HFFc6 (cell line): ENCODE measurements at places on chromosomes 4 and X. TPM values are rescaled to one million over a fixed set of nuclear protein-coding genes. Genes with fewer than 3 reads are reported as not detected.

The MRPS18C gene
- total RNA-seq = 47.2 to 58.6 TPM (median 54.6 TPM) in 3 replicates

The CXCL10 gene
- not detected in 2 replicates for total RNA-seq

The INTU gene
- total RNA-seq = 4.7 to 6.2 TPM (median 5.2 TPM) in 3 replicates

The LARP1B gene
- 9.8 to 12.3 TPM (median 11.2 TPM) in 3 replicates for total RNA-seq

The SASH3 gene
- total RNA-seq = not detected in 3 replicates

The TMEM35A gene
- total RNA-seq = 2.5 to 4.5 TPM (median 3.3 TPM) in 3 replicates

The NR3C2 gene
- 0.09 and 0.13 TPM in 2 replicates for total RNA-seq

DNA sequence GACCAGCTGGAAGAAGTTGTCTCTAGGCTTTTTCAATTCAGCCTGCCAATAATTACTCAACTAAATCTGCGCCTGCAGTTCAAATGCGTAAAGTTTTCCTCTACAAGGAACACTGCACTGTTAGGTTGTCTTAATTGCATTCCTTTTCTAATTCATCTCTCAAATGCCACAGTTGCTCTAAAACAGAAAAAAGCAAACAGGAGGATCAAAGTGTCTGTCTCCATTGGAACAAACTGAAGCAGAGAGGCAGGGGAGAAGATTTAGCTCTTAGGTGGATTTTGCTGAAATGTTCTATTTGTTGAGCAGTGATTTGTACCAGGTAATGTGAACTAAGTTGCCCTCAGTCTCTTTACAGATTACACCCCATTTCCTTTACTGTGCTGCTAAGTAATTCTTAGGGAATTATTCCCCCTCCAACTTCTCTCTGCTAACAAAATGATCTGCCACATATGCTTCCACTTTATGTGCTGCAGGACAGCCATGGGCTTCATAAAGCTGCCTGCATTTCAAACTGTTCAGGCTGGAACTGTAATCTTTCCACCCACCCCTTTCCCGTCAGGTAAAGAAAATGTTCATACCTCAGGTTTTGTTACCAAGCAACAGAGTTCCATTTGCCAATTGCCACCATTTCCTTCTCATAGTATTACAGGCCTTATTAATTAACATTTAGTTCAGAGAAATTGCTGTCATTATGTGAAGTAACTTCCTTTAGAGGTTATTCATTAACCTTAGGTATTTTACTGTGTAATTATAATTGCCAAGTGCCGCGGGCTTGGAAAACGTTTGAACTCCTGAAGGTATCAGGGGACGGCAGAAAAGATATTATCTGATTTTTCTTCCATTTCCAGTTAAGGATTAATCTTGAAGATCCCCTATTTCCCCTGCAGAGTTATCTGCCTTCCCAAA is 149.3 kb downstream of the SPRY1 start:
- H3K4me3 ChIP-seq = no peak overlapping the region
- peaks cover 6% of the 10 kb centered on the region for H3K27me3 ChIP-seq
- DNase-seq = no peak
- no peaks in the 10 kb centered on the region for H3K36me3 ChIP-seq
- H3K27ac ChIP-seq = no peak overlapping the region

- H3K27ac ChIP-seq = no peak overlapping the region
- H3K4me1 ChIP-seq = no peaks in the 10 kb centered on the region
- H3K27me3 ChIP-seq = no peaks in the 10 kb centered on the region
- no peaks in the 10 kb centered on the region for H3K36me3 ChIP-seq
Observed at GRCh38 chr4:42917296-42917695, 24.8 kb downstream of the GRXCR1 start.

DNA sequence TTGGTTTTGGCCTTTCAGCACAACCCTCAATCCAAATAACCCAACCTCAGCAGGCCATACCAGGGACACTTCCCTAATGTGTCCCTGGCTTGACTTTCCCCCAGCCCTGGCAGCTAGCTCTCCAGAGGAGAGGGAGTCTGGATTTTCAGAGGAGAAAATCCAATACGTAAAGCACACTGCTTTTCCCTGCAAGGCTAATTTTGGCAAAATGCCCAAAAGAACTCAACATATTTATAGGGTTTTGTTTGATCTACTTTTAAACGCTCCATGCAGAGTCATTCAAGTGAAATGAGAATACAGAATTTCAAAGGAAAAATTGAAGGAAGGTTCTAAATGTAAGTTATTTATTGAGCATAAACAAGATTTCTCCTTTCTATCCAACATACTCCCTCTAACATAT is 167.2 kb downstream of the SH3KBP1 start:
- no peaks in the 10 kb centered on the region for H3K36me3 ChIP-seq
- H3K4me3 ChIP-seq = no peak overlapping the region
- no peak for DNase-seq
- H3K4me1 ChIP-seq = peaks cover 17% of the 10 kb centered on the region
- H3K27ac ChIP-seq = no peak overlapping the region

GRCh38 chr4:107578321-107578720 is 141.7 kb downstream of the PAPSS1 start:
- no peak overlapping the region for H3K4me3 ChIP-seq
- peaks cover 16% of the 10 kb centered on the region for H3K4me1 ChIP-seq
- peak; percentile 21 for DNase-seq
- H3K27me3 ChIP-seq = peaks cover 4% of the 10 kb centered on the region; the same call in 1 of the 2 replicates

GRCh38 chr4:108484187-108484586 is 136.2 kb upstream of the RPL34 start:
- no peak for DNase-seq
- no peaks in the 10 kb centered on the region; the same call in 1 of the 2 replicates for H3K4me1 ChIP-seq
- no peaks in the 10 kb centered on the region for H3K36me3 ChIP-seq
- no peak overlapping the region for H3K27ac ChIP-seq
- H3K27me3 ChIP-seq = peaks cover 6% of the 10 kb centered on the region

DNA sequence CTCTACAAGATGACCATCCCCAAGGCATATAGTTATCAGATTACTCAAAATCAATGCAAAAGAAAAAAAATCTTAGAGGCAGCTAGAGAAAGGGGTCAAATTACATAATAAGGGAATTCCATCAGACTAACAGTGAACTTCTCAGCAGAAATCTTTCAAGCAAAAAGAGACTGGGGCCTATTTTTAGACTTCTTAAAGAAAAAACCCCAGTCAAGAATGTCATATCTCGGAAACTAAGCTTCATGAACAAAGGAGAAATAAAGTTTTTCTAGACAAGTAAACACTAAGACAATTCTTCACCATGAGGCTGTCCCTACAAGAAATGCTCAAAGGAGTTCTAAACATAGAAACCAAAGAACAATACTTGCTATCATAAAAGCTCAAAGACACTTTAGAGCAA is 51.7 kb downstream of the RAB28 start:
- DNase-seq = no peak
- H3K4me1 ChIP-seq = peaks cover 37% of the 10 kb centered on the region
- H3K36me3 ChIP-seq = peaks cover 13% of the 10 kb centered on the region
- no peak overlapping the region for H3K4me3 ChIP-seq
- no peaks in the 10 kb centered on the region for H3K27me3 ChIP-seq
- no peak overlapping the region for H3K27ac ChIP-seq

GRCh38 chr4:52641854-52642563 is 17.1 kb downstream of the USP46 start:
- no peaks in the 10 kb centered on the region for H3K36me3 ChIP-seq
- peak overlapping the region; percentile 63; the same call in 1 of the 2 replicates for H3K27ac ChIP-seq
- peaks cover 33% of the 10 kb centered on the region for H3K4me1 ChIP-seq
- no peaks in the 10 kb centered on the region for H3K27me3 ChIP-seq
- H3K4me3 ChIP-seq = no peak overlapping the region; the same call in 1 of the 2 replicates
- peak; percentile 47 for DNase-seq

- no peak overlapping the region for H3K4me3 ChIP-seq
- H3K27ac ChIP-seq = no peak overlapping the region
- H3K36me3 ChIP-seq = no peaks in the 10 kb centered on the region
- H3K4me1 ChIP-seq = no peaks in the 10 kb centered on the region
Observed at GRCh38 chrX:142186103-142186502, 19.0 kb downstream of the MAGEC2 start.

DNA sequence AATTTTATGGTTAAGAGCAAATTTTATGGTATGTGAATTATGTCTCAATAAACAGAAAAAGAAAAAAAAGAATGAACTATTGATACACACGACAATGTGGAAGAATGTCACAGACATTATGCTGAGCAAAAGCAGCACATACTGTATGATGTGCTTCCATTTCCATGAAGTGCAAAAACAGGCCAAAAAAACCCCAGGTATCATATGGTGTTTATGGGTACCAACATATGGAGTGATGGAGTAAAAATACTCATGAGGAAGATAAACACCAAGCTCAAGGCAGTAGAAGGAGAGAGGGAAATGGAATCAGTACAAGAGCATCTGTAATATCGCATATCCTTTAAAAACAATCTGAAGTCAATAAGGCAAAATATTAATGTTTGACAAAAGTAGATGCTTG is 4.2 kb upstream of the GATA1 start:
- H3K4me1 ChIP-seq = no peaks in the 10 kb centered on the region
- H3K4me3 ChIP-seq = no peak overlapping the region
- no peak overlapping the region for H3K27ac ChIP-seq
- DNase-seq = no peak
- H3K36me3 ChIP-seq = no peaks in the 10 kb centered on the region
- H3K27me3 ChIP-seq = peaks cover 7% of the 10 kb centered on the region

DNA sequence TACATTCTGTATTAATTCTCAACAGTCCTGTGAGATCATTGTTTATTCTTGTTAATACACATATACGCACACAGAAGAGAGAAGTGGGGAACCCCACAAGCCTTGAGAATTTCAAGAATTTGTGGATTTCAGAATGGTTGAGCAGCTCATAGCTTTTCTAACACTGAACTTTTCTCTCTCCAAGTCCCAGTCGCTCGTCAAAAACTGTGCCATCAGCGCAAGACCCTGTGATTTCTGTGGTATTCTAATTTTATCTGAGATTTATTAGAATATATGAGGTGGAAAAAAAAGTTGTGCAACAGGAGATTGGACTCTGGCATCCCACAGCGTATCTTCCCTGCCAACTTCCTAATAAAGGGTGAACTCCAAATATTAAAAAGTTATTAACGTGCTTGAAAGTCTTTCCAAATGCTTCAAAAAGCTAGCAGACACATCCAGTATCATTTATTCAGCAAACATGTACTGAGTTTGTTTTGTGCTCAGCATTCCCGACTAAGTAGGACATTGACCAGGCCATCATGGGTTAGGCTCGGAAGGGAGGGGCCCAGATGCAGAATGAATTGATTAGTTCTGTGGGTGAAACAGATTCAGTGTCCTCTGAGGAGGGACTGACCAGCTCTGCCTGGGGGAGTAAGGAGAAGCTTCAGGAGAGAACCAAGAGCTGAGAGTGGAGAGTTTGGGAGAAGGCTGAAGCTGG is 165.6 kb downstream of the CBR4 start:
- H3K4me1 ChIP-seq = peaks cover 88% of the 10 kb centered on the region
- H3K4me3 ChIP-seq = peak overlapping the region; percentile 12
- H3K27me3 ChIP-seq = no peaks in the 10 kb centered on the region
- peak; percentile 23 for DNase-seq
- peak overlapping the region; percentile 37 for H3K27ac ChIP-seq

GRCh38 chr4:38101563-38101962 is 141.4 kb downstream of the PTTG2 start:
- no peaks in the 10 kb centered on the region; the same call in none of the 2 replicates for H3K27me3 ChIP-seq
- DNase-seq = peak; percentile 96
- H3K4me1 ChIP-seq = peaks cover 72% of the 10 kb centered on the region

- DNase-seq = no peak
- H3K36me3 ChIP-seq = peaks cover 5% of the 10 kb centered on the region; the same call in 1 of the 2 replicates
- H3K4me3 ChIP-seq = no peak overlapping the region
- peak overlapping the region; percentile 88 for H3K27ac ChIP-seq
- H3K27me3 ChIP-seq = peaks cover 5% of the 10 kb centered on the region
- H3K4me1 ChIP-seq = peaks cover 16% of the 10 kb centered on the region
Observed at GRCh38 chr4:123339507-123340380, 56.9 kb upstream of the SPRY1 start.

- no peaks in the 10 kb centered on the region for H3K36me3 ChIP-seq
- H3K27me3 ChIP-seq = peaks cover 32% of the 10 kb centered on the region
- 0 out of 2 replicates have a peak, but pooled peaks cover 7% of the 10 kb centered on the region for H3K4me1 ChIP-seq
- H3K27ac ChIP-seq = no peak overlapping the region
- H3K4me3 ChIP-seq = no peak overlapping the region
Observed at GRCh38 chr4:8851321-8852117, 20.1 kb downstream of the HMX1 start.

GRCh38 chr4:177555007-177555574 is 112.9 kb upstream of the AGA start:
- no peak overlapping the region for H3K4me3 ChIP-seq
- peak; percentile 22 for DNase-seq
- peaks cover 5% of the 10 kb centered on the region for H3K27me3 ChIP-seq
- no peaks in the 10 kb centered on the region for H3K36me3 ChIP-seq

GRCh38 chrX:108439961-108440696 is 491 bp downstream of the COL4A5 start:
- H3K27ac ChIP-seq = peak overlapping the region; percentile 59
- peak overlapping the region; percentile 93 for H3K4me3 ChIP-seq
- H3K36me3 ChIP-seq = no peaks in the 10 kb centered on the region
- DNase-seq = no peak

- H3K27me3 ChIP-seq = peaks cover 2% of the 10 kb centered on the region
- H3K4me1 ChIP-seq = peaks cover 50% of the 10 kb centered on the region
- H3K27ac ChIP-seq = no peak overlapping the region
- no peak overlapping the region for H3K4me3 ChIP-seq
- no peaks in the 10 kb centered on the region for H3K36me3 ChIP-seq
Observed at GRCh38 chrX:63751481-63751880, 33.5 kb downstream of the ARHGEF9 start.

- no peak for DNase-seq
- H3K4me1 ChIP-seq = no peaks in the 10 kb centered on the region
- no peaks in the 10 kb centered on the region; the same call in 1 of the 2 replicates for H3K27me3 ChIP-seq
- H3K36me3 ChIP-seq = no peaks in the 10 kb centered on the region
- H3K4me3 ChIP-seq = no peak overlapping the region
Observed at GRCh38 chr4:165813606-165814005, 59.4 kb upstream of the TLL1 start.

GRCh38 chr4:53994382-53995102 is 69.9 kb downstream of the CHIC2 start:
- no peak overlapping the region for H3K4me3 ChIP-seq
- no peak for DNase-seq
- no peaks in the 10 kb centered on the region for H3K27me3 ChIP-seq
- peaks cover 18% of the 10 kb centered on the region for H3K36me3 ChIP-seq
- no peak overlapping the region for H3K27ac ChIP-seq

- H3K36me3 ChIP-seq = peaks cover 8% of the 10 kb centered on the region; the same call in 1 of the 2 replicates
- no peak for DNase-seq
- no peak overlapping the region for H3K4me3 ChIP-seq
- no peaks in the 10 kb centered on the region for H3K4me1 ChIP-seq
- peaks cover 24% of the 10 kb centered on the region for H3K27me3 ChIP-seq
Observed at GRCh38 chrX:1134156-1134555, 78.3 kb downstream of the CRLF2 start.

- peaks cover 13% of the 10 kb centered on the region for H3K4me1 ChIP-seq
- DNase-seq = no peak
- H3K36me3 ChIP-seq = peaks cover 4% of the 10 kb centered on the region
- H3K4me3 ChIP-seq = no peak overlapping the region
Observed at GRCh38 chr4:3449574-3450534, 8.1 kb downstream of the HGFAC start.

- no peak overlapping the region for H3K27ac ChIP-seq
- peaks cover 26% of the 10 kb centered on the region for H3K4me1 ChIP-seq
- no peaks in the 10 kb centered on the region; the same call in 1 of the 2 replicates for H3K27me3 ChIP-seq
Observed at GRCh38 chr4:39023059-39023458, 9.2 kb downstream of the TMEM156 start.
